ENCODE measurements at places on chromosomes 5 and 9.
A peak's percentile ranks its signal among the peaks of the same experiment; 100 is the strongest.

- DNase-seq: no peak
These were observed 335.4 kb downstream of the NTRK2 start for GRCh38 chr9:85004818-85005413.

- DNase-seq: no peak
These were observed 64.1 kb upstream of the FCN1 start for GRCh38 chr9:134981829-134982228.

- no peak for DNase-seq
These were observed 127.9 kb downstream of the EFNA5 start for GRCh38 chr5:107542831-107543231.

- no peak for DNase-seq
These were observed 431.0 kb downstream of the SH3GL2 start for GRCh38 chr9:18009902-18010301.

GRCh38 chr5:219991-220390 lies 1.9 kb downstream of the SDHA start:
- DNase-seq: peak; percentile 49

DNA sequence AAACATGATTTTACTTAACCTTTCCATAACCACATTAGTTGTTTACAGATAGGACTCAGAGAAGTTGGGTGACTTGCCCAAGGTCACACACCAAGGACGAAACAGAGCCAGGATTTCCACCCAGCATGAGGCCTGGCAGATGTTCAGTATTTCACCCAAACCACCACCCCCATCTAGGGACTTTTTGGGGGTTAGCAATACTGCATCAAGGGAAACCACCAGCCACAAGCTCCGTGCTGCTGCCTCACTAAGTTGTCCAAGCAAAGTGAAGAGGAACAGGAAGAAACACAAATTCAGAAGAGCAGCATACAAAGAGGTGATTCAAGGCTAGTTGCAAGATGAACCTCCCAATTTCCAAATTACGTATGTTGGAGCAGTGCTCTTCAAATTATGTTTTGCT lies 219.6 kb upstream of the RORB start:
- peak; percentile 12 for DNase-seq

GRCh38 chr5:68148096-68148495 lies 67.5 kb upstream of the PIK3R1 start:
- DNase-seq: no peak

- DNase-seq: no peak
These were observed 78.2 kb downstream of the SNX18 start for GRCh38 chr5:54595721-54596120.
